Mammary epithelial cell (primary cell): ENCODE measurements at places on chromosomes 16 and 17.

DNA sequence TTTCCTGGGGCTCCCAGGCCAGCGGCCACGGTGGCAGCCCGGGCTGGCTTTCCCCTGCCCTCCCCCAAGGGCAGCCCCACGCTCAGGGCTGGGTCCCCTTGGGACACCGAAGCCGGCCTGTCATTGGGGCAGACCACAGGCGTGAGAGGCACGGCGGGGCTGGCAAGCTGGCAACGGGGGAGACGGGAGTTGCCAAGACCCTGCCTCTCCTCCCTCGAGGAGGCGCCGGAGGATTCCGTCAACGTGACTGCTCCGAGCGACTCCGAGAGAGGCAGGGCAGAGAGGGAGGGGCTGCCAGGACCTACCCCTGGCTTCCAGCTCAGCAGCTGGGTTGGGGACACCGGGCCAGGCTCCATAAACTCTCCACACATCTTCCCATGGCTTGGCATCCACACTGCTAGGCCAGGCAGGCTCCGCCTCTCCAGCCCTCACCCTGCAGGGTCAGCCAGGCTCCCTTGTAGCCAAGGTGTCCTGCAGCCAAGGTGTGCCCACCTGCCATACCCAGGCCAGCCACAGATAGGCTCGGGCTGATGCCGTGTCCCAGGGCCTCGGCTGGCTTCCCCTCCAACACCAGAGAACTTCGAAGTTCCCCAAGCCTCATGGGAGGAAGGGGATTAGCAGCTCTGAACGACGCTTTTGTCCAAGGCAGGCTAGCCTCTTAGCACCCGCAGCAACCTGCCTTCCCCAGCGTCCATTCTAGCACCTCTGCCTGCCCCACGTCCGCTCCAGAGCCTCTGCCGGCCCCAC is 25.5 kb downstream of the TIMM22 start:
- no peak for DNase-seq

DNA sequence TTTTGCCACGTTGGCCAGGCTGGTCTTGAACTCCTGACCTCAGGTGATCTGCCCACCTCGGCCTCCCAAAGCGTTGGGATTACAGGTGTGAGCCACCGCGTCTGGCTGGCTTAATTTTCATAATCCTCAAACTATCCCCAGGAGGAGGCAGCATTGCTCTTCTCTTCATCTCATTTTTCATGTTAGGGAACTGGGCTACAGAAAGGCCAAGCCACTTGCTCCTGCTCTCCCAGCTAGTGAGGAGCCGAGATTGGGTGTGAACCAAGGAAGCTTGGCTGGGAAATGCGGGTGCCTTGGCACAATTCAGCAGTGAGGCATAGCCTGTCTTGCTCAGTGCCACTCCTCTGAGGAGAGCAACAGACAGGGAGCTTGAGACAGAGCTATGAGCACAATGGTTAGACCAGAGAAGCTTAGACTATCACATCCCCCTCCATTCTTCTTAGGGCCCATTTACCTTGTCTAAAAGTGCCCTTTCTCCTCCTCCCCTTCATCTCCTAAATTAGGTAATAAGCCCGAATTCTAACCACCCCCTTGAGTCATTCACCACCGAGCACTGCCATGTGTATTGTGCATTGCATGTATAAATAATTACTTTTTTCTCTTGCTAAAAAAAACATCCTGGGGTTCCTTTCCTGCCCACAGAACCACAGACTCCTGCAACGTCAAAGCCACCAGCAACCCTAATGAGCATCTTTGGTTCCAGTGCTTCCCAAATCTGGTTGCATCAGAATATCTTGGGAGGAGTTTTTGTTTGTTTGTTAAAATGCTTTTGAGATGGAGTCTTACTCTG is 20.0 kb upstream of the KIF19 start:
- no peak for DNase-seq

DNA sequence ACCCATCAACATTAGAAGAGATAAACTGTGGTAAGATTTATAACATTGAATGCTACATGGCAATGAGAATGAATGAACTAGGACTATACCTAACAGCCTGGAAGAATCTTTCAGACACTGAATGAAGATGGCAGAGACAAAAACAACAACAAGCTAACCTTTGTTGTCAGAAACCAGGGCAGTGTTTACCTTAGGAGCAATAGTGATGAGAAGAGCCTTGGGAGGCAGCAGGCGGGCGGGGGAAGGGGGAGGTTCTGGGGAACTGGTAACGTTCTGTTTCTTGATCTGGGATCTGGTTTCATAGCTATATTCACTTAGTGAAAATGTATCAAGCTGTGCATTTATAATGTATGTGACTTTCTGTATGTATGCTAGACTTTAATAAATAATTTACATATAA is 139.0 kb upstream of the TNRC6C start:
- no peak for DNase-seq

- DNase-seq: no peak
Measured at GRCh38 chr17:62619417-62620155, 7.9 kb upstream of the MRC2 start.

DNA sequence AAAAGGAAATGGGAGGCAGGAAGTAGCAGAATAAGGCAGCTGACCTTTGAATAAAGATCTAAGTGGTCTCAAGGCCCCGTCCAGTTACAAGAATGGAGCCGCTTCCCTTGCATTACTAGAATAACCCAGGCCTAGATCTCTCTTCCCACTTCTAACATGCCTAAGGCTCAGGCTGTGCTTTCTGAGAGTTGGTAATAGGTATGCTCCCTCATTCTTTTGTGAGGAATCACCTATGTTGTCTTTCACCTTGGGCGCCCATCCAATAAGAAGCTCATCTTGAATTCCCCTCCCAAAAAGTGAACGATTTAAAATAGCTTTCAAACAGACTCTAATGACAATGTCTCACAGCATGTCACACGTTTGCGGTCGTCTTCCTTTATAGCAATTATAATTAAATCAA is 101.2 kb downstream of the KCNJ2 start:
- no peak for DNase-seq

DNA sequence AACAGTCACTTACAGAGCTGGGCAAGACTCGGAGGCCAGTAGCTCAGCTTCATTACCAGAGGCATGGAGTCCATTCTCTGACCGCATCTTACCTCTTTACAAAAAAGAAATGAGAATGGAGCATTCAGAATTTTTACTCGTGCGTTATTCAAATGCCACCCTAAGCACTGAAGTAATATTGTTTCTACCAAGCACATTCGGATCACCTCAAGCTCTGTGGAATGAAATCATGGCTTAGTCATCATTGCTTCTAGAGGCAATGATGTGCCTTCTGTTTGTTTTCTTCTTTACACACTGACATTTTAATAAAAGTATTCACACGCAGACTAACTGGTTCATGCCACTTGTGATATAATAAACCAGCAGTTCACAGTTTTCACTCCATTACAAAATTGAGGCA is 206.8 kb downstream of the PHKB start:
- DNase-seq: peak; percentile 4

- DNase-seq: peak; percentile 70
Measured at GRCh38 chr17:67374329-67375053, 2.6 kb upstream of the PITPNC1 start.

DNA sequence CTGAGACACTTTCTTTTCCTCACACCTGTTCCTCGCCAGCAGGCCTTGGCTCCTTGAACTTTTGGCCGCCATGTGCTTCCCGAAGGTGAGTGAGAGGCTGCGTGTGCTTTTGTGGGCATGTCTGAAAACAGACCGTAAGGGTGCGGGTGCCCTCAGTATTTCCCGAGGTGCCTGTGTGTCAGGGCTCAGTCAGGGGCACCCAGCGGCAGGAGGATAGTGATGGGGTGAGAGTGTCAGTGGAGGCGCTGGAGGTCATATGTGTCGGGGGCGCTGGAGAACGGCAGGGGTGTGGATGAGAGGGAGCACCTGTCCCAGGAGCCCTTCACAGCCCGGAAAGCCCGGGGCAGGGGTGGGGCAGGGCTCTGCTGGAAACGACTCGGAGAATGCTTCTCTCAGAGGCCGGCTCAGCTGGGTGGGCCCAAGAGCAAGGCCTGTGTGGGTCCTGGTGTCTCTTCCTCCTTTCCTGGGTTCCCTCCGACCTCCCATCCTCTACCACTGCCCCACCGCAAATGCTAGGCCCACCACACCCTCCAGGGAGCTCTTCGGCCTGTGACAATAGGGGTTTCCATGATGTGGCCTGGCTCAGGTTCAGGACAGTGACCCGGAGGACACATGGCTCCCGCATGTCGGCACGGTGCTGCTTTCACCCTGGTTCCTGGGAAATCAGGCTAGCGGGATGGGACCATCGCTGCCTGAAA is 451 bp downstream of the IL32 start:
- no peak for DNase-seq

GRCh38 chr17:7910281-7910680 is 5.8 kb downstream of the RNF227 start:
- no peak for DNase-seq

DNA sequence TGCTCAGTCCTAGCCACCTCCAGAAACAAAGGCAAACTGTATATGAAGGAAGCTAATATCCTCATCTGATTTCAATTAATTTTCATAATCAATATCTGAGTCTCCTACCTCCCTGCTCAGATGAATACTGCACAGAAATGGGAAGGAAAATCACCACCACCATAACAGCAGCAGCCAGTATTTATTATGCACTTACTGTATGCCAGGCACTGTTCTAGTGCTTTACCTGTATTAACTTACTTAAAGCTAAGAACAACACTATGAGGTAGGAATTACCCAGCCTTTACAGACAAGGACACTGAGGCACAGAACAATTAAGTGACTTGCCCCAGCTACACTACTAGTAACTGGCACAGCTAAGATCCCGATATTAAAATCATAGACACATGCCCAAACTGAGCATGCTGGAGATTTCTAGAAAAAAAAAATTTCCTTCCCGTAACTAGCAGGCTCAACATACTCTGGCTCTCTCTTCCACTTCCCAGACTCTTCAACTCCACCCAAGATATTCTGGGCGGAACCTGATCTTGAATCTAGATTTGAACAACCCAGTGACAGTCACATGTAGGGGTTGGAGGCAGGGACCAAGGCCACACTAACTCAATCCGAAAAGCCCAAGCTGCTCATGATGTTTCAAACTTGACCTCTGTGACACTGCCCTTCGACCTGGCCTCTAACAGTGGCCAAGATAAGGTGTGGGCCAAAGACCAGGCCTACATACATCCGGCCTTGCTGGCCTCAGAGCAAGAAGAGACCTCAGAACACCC is 3.9 kb downstream of the TRIM25 start:
- no peak for DNase-seq

- no peak for DNase-seq
Measured at GRCh38 chr17:10116267-10116666, 82.1 kb downstream of the GAS7 start.

DNA sequence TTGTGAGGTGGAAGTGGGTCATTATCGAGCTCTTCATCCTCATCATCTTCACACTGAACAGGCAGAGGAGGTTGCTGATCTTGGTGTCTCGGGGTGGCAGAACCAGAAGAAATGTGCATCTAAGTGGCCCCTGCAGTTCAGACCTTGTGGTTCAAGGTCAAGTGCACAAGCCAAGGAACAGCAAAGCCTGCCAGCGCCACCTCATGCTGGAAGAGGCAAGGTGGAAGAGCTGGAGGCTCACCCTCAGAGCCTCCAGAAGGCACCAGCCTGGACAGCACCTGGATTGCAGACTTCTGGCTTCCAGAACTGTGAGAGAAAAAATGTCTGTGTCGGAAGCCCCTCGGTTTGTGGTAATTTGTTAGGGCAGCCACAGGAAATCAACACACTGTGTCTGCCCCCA is 32.7 kb downstream of the IFT140 start:
- DNase-seq: no peak

- DNase-seq: peak; percentile 50
Measured at GRCh38 chr16:12972246-12972645, 70.8 kb downstream of the SHISA9 start.

DNA sequence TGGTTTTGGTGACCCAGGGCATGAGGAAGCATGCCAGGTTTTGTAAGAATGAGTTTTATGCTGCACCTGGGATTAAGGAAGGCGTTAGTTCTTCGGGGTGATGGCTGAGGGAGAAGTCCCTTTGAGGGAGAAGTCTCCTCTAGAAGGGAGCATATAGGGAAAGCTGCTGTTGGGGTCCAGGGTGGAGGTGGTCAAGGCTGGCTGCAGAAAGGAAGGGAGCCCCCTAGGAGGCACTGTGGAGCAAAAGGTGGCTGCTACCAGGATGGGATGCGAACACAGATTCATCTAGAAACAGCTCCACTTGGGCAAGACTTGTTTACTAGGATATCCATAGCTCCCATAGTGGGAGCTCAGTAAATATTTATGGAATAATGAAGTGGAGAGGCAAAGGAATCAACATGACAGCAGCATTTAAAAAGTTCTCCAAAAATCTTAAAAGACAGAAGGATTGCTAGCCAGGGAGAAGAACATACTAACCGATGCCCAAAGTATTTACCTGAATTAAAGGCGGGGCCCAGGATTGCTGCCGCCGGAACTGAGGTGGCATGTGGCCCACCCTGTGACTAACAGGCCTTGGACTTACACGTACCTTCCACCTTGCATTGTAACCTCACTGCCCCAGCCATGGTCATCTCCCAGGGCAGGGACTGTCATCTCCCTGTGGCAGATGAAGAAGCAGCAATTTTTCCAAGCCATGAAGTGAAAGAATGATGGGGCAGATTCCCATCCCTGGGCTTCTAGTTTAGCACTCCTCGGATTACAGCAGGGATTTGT is 7.1 kb upstream of the LPCAT2 start:
- DNase-seq: no peak
